Endothelial cell (in vitro differentiated cells): ENCODE measurements at places on chromosomes 11 and 22. TPM values are rescaled to one million over a fixed set of nuclear protein-coding genes. Genes with fewer than 3 reads are reported as not detected.
A peak's percentile ranks its signal among the peaks of the same experiment; 100 is the strongest.

The GSTT2B gene
- 6.0 TPM for total RNA-seq

The E2F8 gene
- total RNA-seq, result 0.92 TPM

The TEX12 gene
- total RNA-seq, result not detected

The ABCC8 gene
- total RNA-seq, result not detected

The OR6A2 gene
- total RNA-seq, result 0.51 TPM

The LMO1 gene
- total RNA-seq, result not detected

The FOLR1 gene
- total RNA-seq, result not detected

The MS4A7 gene
- total RNA-seq, result not detected

DNA sequence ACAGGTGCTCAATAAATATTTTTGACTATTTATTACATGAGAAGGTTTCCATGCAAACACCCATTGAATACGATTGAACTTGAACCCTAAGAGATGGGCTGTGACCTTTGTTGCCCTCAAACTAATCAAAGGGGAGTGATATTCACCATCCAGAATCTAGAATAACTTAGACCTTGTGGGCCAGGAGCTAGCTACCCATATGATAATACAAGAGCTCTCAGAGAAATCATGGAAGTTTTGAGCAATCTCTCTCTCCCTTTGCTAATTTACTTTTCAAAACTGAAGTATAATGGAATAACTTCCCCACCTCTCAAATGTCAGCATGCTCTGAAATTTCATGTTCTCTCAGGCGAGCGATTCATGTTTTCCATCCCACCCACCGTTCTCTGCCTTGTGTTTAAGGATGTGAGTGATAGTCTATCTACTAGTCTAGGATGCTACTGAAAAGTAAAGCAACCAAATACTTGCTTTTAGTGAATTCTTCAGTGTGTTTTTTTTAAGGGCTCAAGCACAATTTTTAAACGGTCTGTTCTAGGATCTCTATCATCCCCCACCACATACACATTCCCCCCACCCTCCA, 33.3 kb downstream of the BARX2 start:
- DNase-seq, result no peak
- no peak overlapping the region for H3K4me3 ChIP-seq
- H3K27ac ChIP-seq, result no peak overlapping the region
- H3K36me3 ChIP-seq, result no peaks in the 10 kb centered on the region
- no peaks in the 10 kb centered on the region for H3K27me3 ChIP-seq

GRCh38 chr11:131206671-131207070, 163.7 kb upstream of the NTM start:
- DNase-seq, result no peak
- no peak overlapping the region for H3K27ac ChIP-seq
- no peak overlapping the region for H3K4me3 ChIP-seq
- no peaks in the 10 kb centered on the region for H3K36me3 ChIP-seq
- peaks cover 2% of the 10 kb centered on the region for H3K27me3 ChIP-seq

DNA sequence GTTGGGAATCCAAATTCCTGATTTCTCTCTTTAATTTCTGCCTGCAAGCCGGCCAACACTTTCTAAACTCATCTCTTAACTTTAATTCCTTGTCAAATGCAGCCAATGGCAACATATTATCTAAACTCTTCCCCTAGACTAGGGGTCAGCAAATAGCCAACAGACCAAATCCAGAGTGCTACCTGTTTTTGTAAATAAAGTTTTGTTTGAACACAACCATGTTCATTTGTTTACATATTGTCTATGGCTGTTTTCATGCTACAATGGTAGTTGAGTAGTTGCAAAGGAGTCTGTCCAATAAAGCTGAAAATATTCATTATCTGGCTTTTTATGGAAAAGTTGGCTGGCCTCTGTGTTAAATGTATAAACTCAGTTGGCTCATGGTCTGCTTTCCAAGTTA, 37.2 kb upstream of the RASSF10 start:
- no peak for DNase-seq
- H3K27me3 ChIP-seq, result no peaks in the 10 kb centered on the region
- no peak overlapping the region for H3K4me3 ChIP-seq
- no peaks in the 10 kb centered on the region for H3K36me3 ChIP-seq

DNA sequence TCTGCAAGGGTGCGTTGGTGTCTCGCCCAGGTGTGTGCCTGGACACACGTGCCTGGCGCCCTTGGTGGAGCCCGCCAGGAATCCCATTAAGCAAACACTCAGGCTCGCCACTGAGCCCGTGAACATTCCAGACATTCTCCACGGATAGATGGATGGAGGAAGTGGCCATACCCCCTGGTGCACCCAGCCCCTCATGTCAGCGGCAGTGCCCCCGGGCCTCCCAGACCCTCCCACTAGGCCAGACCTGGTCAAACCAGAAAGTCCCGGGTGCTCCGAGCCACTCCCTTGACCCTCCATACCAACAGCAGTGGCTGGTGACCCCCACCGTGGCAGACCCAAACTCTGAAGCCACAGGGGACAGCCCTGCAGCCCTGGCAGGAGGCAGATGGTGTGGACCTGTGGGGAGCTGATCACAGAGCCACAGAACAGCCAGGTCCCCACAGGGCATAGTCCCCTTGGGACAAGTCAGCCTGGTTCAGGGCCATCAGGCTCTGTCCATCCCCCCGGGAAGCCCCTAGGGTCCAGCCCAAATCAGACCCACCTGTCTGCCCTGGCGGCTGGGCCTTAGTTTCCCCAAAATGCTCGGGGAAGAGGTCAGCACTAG, 1.9 kb downstream of the EPS8L2 start:
- H3K27ac ChIP-seq, result no peak overlapping the region
- DNase-seq, result no peak
- peaks cover 2% of the 10 kb centered on the region for H3K4me1 ChIP-seq
- peaks cover 14% of the 10 kb centered on the region for H3K27me3 ChIP-seq
- no peak overlapping the region for H3K4me3 ChIP-seq

DNA sequence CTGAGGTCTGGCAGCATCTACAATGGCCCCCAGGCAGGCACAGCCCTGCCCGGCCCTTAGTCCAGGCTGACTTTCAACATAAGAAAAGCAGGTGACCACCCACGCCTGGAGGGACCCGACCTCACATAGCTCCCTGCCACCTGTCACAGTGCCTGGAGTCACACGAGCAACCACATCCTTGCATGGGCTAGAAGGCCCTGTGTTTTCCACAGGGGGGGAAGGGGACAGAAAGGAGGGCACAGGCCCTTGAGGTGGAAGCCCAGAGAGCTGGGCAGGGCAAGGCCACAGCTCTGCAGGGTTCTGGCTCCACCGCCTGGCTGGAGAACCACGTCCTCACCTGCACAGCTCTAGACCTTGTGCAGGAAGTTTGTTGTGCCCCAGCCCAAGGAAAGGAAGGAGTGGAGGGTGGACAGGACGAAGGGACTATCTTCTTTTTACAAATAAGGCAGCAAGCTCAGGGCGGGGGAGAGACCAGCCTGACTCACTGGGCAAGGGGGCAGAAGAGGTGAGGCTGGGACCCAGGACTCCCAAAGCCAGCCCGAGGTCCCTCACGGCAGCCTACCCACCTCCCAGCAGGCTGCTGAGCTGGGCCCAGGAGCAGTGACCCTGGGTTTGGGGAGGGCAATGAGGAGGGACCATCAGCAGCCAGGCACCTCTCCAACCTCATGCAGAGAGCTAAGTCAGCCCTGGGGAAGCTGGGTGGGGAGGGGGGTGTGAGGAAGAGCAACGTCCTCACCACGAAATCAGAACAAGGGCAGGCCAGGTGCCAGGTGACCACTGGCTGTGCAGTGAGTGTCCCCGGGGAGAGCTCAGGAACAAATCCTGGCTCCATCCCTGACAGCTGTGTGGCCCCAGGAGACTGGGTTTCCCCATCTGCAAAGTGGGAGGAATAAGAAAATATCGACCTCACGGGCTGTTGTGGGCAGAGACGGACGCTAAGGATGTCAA, 4.3 kb downstream of the C1QTNF6 start:
- no peak overlapping the region for H3K27ac ChIP-seq
- DNase-seq, result no peak
- H3K4me3 ChIP-seq, result no peak overlapping the region
- peaks cover 29% of the 10 kb centered on the region for H3K4me1 ChIP-seq
- H3K27me3 ChIP-seq, result peaks cover 2% of the 10 kb centered on the region
- peaks cover 5% of the 10 kb centered on the region for H3K36me3 ChIP-seq

GRCh38 chr11:65078786-65079342, 5.0 kb downstream of the CDCA5 start:
- peak overlapping the region; percentile 48 for H3K27ac ChIP-seq
- peaks cover 4% of the 10 kb centered on the region for H3K27me3 ChIP-seq
- peaks cover 8% of the 10 kb centered on the region for H3K4me1 ChIP-seq
- DNase-seq, result no peak
- H3K36me3 ChIP-seq, result peaks cover 10% of the 10 kb centered on the region

DNA sequence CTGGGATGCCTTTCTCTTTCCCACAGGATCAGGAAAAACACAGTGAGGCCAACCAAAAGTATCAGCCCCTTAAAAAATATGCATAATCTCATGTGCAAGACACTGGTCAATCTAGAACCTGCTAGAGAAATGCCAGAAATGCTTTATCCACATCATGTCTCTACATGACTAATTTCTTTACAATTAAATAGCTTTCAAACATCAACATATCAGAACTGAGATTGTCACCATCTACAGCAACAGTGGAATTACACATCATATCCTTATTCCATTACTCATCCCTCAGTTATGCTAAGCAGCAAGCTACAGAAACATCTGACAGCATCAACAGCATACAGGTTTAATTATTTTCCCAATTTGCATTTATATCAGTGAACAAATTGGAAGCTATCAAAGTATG, 78.8 kb downstream of the DDIAS start:
- peaks cover 13% of the 10 kb centered on the region for H3K36me3 ChIP-seq
- no peaks in the 10 kb centered on the region for H3K4me1 ChIP-seq
- H3K4me3 ChIP-seq, result no peak overlapping the region
- no peaks in the 10 kb centered on the region for H3K27me3 ChIP-seq
- no peak overlapping the region for H3K27ac ChIP-seq
- no peak for DNase-seq

DNA sequence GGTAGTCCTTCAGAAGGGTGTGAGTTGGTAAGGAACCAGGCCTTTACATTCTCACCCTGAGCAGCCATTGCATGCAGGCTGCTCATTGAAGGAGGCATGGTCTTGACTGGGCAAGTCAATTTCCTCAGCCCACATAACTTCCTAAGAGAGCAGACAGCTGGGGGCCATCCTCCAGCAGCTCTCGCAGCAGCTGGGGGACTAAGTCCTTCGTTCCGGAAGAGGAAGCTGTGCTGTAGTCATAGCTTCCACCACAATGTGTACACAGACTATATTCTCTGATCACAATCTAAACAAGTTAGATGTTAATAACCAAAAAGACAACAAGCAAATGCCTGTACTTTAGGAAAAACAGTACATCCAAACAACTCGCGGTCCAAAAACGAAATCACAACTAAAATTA, 30.1 kb upstream of the MPPED1 start:
- no peak for DNase-seq
- no peaks in the 10 kb centered on the region for H3K36me3 ChIP-seq
- no peak overlapping the region for H3K4me3 ChIP-seq
- peaks cover 14% of the 10 kb centered on the region for H3K4me1 ChIP-seq

DNA sequence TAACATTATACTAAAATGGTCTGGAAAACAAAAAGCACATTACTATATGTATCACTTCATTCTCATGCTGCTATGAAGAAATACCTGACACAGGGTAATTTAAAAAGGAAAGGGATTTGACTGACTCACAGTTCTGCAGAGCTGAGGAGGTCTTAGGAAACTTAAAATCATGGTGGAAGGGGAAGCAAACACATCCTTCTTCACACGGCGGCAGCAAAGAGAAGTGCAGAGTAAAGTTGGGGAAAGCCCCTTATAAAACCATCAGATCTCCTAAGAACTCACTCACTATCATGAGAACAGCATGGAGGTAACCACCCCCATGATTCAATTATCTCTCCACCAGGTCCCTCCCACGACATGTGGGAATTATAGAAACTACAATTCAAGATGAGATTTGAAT, 60.0 kb downstream of the FAM181B start:
- no peak overlapping the region for H3K27ac ChIP-seq
- no peak overlapping the region for H3K4me3 ChIP-seq
- H3K27me3 ChIP-seq, result no peaks in the 10 kb centered on the region
- no peaks in the 10 kb centered on the region for H3K36me3 ChIP-seq
- H3K4me1 ChIP-seq, result no peaks in the 10 kb centered on the region
- DNase-seq, result no peak

- peaks cover 6% of the 10 kb centered on the region for H3K27me3 ChIP-seq
- peak overlapping the region; percentile 92 for H3K27ac ChIP-seq
- DNase-seq, result no peak
- peak overlapping the region; percentile 94 for H3K4me3 ChIP-seq
- H3K36me3 ChIP-seq, result peaks cover 26% of the 10 kb centered on the region
Observed at GRCh38 chr11:62677714-62678113, 1.2 kb downstream of the UBXN1 start.

DNA sequence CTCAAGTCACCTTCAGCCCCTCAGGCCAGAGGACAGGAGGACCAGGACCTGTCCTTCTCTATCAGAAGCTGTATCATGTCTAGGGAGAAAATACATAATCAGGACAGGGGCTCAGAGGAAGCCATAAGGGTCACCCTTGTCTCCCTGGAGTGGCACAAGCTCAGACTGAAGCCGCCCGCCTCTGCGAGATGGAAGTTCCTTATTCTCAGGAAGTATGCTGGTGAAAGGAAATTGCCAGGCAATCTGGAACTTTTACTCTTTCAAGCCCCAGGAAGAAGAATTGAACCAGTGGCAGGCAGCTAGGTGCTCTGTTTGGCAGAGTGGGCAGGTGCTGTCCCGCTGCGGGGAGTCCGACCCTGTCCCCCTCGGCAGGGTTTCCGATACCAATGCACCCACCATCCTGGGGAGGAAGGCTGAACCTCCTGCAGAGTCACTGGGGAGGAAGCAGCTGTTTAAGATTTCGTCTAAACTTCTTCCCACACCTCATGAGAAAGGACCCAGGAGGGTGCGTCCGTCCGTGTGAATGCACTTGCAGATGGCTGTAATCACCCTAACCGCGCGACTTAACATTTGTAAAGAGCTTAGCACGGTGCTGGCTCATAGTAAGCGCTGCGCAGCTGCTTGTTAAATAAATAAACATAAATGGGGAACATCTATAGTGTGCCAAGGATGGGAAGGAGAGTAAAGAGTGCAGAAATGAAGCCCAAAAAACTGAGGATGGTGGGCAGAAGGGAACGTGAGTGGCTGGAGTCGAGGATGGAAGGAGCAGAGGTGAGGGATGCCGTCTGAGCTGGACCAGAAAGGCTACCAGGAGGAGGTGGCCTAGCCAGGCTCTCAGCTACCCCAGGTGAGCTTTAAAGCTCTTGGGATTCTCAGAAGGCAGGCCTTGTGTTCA, 5.0 kb upstream of the ANO1 start:
- H3K27ac ChIP-seq, result no peak overlapping the region
- peaks cover 26% of the 10 kb centered on the region for H3K4me1 ChIP-seq
- H3K36me3 ChIP-seq, result no peaks in the 10 kb centered on the region
- H3K27me3 ChIP-seq, result peaks cover 13% of the 10 kb centered on the region
- no peak for DNase-seq

- peaks cover 10% of the 10 kb centered on the region for H3K36me3 ChIP-seq
- DNase-seq, result no peak
- H3K27ac ChIP-seq, result no peak overlapping the region
- peaks cover 18% of the 10 kb centered on the region for H3K27me3 ChIP-seq
- H3K4me3 ChIP-seq, result no peak overlapping the region
Observed at GRCh38 chr11:44625759-44626523, 60.5 kb downstream of the CD82 start.
